Esophagus muscularis mucosa (tissue), 4 donors: ENCODE measurements at places on chromosomes 4 and X. TPM values are rescaled to one million over a fixed set of nuclear protein-coding genes. Genes with fewer than 3 reads are reported as not detected.

DNA sequence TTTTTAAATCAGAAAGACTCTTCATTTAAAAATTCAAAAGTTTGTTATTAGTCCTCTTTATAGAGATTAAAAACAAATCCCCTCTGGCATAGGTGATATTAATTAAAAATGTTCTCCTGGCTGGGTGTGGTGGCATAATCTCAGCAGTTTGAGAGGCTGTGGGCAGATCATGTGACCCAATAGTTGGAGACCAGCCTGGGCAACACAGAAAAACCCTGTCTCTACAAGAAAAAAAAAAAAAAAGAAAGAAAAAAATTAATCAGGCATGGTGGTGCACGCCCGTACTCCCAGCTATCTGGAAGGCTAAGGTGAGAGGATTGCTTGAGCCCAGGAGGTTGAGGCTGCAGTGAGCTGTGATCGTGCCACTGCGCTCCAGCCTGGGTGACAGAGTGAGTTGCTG lies 38.9 kb downstream of the RASGEF1B start:
- peaks cover 10% of the 10 kb centered on the region for H3K36me3 ChIP-seq
- H3K27ac ChIP-seq: no peak overlapping the region
- no peak overlapping the region for H3K4me3 ChIP-seq
- DNase-seq: no peak

- H3K27me3 ChIP-seq: no peaks in the 10 kb centered on the region
- H3K36me3 ChIP-seq: no peaks in the 10 kb centered on the region
- peaks cover 26% of the 10 kb centered on the region for H3K4me1 ChIP-seq
These were observed 48.9 kb upstream of the PPARGC1A start for GRCh38 chr4:23938796-23939195.

DNA sequence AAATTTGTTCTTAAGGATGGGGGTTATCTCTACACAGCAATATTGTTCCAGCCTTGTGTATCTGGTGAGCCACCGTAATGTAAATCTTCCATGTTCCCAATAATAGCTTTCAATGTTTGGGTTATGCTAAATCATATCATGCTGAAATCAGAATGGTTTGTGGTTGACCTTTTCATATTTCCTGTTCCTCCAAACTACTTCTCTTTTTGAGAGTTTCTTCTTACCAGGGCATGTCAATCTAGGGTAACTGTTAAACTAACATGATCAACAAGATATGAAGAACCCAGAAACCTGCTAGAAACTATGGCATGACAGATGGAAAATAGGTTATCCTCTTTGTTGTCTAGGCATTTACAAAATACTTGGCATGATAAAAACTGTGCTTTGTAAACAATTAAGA lies 22.0 kb downstream of the TNMD start:
- no peaks in the 10 kb centered on the region for H3K27me3 ChIP-seq
- no peak for DNase-seq
- no peak overlapping the region for H3K4me3 ChIP-seq
- no peak overlapping the region for H3K27ac ChIP-seq

DNA sequence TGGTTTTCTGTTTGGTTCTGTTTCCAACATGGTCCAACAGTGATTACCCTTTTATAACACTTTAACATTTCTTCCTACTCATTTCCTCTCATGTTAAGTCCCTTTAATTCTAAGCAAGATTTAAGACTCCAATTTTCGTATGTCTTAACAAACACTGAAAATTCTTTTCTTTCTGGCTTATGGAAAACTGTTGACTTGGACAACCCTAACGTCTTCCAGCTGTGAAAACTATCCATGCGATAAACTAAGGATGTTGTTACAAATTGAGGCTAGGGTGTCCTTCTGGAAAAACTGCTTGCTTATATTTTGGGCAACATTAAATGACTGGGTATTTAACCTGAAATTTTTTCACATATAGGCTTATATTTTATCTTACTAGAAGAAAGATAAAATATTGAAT lies 33.9 kb upstream of the RTL3 start:
- H3K4me1 ChIP-seq: no peaks in the 10 kb centered on the region
- no peak for DNase-seq

GRCh38 chr4:106368678-106369077 lies at the start of gene GIMD1:
Gene GIMD1, minus strand, starts transcription at chr4:106368778. Its CDS starts 1,343 bp downstream, at chr4:106367435.
- no peaks in the 10 kb centered on the region for H3K27me3 ChIP-seq
- no peaks in the 10 kb centered on the region for H3K4me1 ChIP-seq
- H3K27ac ChIP-seq: no peak within 1 kb of the TSS
- no peaks in the 10 kb centered on the region for H3K36me3 ChIP-seq

CENPVL1 gene
- not detected for total RNA-seq

DNA sequence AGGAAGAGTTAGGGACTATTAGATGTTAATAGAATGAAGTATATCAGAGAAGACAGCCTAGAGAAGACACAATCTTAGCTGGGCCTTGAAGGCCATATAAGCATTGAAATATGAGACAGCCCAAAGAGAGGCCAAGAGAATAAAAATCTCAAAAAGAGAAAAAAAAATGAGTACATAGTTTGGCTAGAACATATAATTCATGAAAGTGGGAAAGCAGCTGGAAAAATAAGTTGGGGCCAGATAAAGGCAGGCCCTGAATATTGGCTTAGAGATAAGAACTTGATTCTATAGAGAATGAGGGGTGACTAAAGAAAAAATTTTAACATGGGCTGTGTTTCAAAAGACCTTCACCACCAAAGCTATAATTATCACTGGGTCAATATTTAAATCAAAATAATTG lies 7.4 kb upstream of the UTP3 start:
- H3K36me3 ChIP-seq: no peaks in the 10 kb centered on the region
- H3K4me3 ChIP-seq: no peak overlapping the region
- H3K4me1 ChIP-seq: no peaks in the 10 kb centered on the region

DNA sequence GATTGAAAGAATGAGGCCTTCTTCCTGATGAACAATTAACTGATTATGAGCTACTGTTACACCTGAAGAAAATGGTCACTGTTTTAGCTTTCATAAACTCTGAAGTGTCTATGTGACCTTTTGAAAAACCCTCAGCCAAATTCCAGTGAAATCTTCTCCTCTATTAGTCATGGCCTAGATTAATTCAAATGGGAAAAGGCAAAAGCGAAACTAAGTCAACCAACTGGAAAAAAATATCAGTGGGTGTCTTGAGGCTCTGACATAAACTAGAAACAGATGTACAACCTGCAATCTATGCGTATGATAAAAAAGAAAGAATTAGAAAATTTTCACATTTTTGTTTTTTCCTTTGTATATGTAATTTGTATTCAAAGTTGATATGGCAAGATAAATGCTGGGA lies 169.4 kb upstream of the BANK1 start:
- H3K27me3 ChIP-seq: no peaks in the 10 kb centered on the region
- H3K27ac ChIP-seq: no peak overlapping the region
- no peaks in the 10 kb centered on the region for H3K36me3 ChIP-seq
- no peaks in the 10 kb centered on the region for H3K4me1 ChIP-seq
- H3K4me3 ChIP-seq: no peak overlapping the region
- DNase-seq: no peak

- H3K27ac ChIP-seq: no peak overlapping the region
- H3K27me3 ChIP-seq: no peaks in the 10 kb centered on the region
- no peaks in the 10 kb centered on the region for H3K36me3 ChIP-seq
- H3K4me1 ChIP-seq: no peaks in the 10 kb centered on the region
- no peak for DNase-seq
These were observed 63.7 kb downstream of the MSX1 start for GRCh38 chr4:4923201-4923600.
